Osteoblast (primary cell): ENCODE measurements at places on chromosomes 2 and 18. TPM values are rescaled to one million over a fixed set of nuclear protein-coding genes. Genes with fewer than 3 reads are reported as not detected.

GRCh38 chr2:237083026-237083425 is 2.7 kb upstream of the COPS8 start:
- peaks cover 4% of the 10 kb centered on the region for H3K36me3 ChIP-seq
- DNase-seq: no peak
- no peaks in the 10 kb centered on the region for H3K27me3 ChIP-seq
- peaks cover 12% of the 10 kb centered on the region for H3K4me1 ChIP-seq
- H3K4me3 ChIP-seq: no peak overlapping the region

HMSD gene
- under 0.01 and 1.4 TPM in 2 replicates for total RNA-seq

- DNase-seq: no peak
- H3K36me3 ChIP-seq: no peaks in the 10 kb centered on the region
- no peaks in the 10 kb centered on the region for H3K4me1 ChIP-seq
- no peak overlapping the region for H3K4me3 ChIP-seq
- no peaks in the 10 kb centered on the region for H3K27me3 ChIP-seq
Measured at GRCh38 chr2:16525265-16525887, 140.3 kb downstream of the CYRIA start.

DNA sequence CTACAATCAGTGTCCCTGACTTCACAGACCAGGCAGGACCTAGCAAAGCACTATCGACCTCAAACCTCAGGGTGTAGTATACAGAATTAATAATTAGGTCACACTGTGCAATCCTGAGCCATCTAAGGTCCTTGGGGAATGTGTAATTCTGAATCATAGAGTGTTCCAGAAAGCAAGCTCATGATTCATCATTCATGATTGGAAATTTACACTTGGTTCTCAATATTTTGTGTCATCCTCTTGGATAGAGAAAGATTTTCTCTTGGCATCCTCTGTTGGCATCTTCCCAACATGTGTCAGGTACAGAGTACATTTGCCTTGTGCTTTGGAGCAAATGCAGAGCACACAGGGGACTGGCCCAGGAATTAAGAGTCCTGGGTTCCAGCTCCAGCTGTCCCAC is 245.0 kb upstream of the NT5C1B start:
- H3K27me3 ChIP-seq: no peaks in the 10 kb centered on the region
- no peak overlapping the region for H3K4me3 ChIP-seq
- no peaks in the 10 kb centered on the region for H3K36me3 ChIP-seq
- no peak for DNase-seq
- H3K4me1 ChIP-seq: peaks cover 48% of the 10 kb centered on the region

- H3K36me3 ChIP-seq: no peaks in the 10 kb centered on the region
- H3K4me3 ChIP-seq: peak within 1 kb of the TSS; percentile 90
- peaks cover 3% of the 10 kb centered on the region for H3K27me3 ChIP-seq
- peak within 1 kb of the TSS; percentile 45 for H3K27ac ChIP-seq
Measured at GRCh38 chr2:26970244-26970927, at the start of gene MAPRE3. MAPRE3 (plus strand) TSS chr2:26970637; CDS start chr2:27022219, 51,582 bp downstream.

GRCh38 chr2:143150287-143150686 is 21.1 kb downstream of the ARHGAP15 start:
- no peaks in the 10 kb centered on the region for H3K36me3 ChIP-seq
- no peaks in the 10 kb centered on the region for H3K4me1 ChIP-seq
- no peak overlapping the region for H3K4me3 ChIP-seq
- H3K27me3 ChIP-seq: no peaks in the 10 kb centered on the region

KIF3C gene
- 14.4 and 17.0 TPM in 2 replicates for total RNA-seq

GRCh38 chr2:85705680-85706039 is 11.5 kb downstream of the GNLY start:
- H3K4me1 ChIP-seq: peaks cover 31% of the 10 kb centered on the region
- peak; percentile 91 for DNase-seq
- no peaks in the 10 kb centered on the region for H3K27me3 ChIP-seq
- no peak overlapping the region for H3K27ac ChIP-seq

DNA sequence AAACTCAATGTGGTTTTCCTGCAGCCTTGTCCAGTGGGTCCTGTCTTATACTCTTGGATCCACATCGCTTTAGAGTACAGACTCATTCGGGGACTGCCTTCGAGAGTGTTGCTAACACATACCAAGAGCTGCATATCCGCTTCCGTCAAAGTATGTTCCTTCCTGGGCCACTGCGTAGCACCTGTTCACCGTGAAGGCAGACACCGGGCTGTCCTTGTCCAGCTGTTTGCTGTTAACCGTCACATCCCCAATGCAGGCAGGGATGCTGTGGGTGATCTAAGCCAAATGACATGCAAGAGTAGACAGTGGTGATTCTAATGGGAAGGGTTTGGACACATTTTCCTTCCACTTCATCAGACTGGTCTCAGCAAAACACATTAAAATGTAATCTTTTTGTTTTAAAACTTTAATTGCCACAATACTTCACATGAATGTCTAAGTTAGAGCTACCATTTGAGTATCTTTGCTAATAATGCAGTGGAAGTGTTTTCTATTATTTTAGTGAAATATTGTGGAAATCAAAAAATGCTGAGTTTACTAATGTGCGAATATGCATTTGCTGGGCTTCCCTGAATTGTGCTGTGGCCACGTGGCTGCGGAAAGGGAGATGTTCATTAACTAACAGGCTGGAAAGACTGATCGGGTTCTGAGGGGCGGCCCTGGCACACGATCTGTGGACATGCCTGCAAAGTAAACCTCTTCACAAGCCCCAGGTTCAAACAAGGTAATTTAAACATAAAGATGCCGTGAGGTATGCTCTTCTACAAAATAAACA is 169.1 kb downstream of the LAMA1 start:
- peak; percentile 68 for DNase-seq
- H3K4me1 ChIP-seq: no peaks in the 10 kb centered on the region
- H3K27me3 ChIP-seq: no peaks in the 10 kb centered on the region
- no peak overlapping the region for H3K4me3 ChIP-seq

GRCh38 chr2:24159708-24160107 is 15.1 kb upstream of the FAM228A start:
- H3K4me1 ChIP-seq: no peaks in the 10 kb centered on the region
- no peaks in the 10 kb centered on the region for H3K36me3 ChIP-seq
- H3K4me3 ChIP-seq: no peak overlapping the region
- DNase-seq: no peak
- H3K27me3 ChIP-seq: no peaks in the 10 kb centered on the region

DNA sequence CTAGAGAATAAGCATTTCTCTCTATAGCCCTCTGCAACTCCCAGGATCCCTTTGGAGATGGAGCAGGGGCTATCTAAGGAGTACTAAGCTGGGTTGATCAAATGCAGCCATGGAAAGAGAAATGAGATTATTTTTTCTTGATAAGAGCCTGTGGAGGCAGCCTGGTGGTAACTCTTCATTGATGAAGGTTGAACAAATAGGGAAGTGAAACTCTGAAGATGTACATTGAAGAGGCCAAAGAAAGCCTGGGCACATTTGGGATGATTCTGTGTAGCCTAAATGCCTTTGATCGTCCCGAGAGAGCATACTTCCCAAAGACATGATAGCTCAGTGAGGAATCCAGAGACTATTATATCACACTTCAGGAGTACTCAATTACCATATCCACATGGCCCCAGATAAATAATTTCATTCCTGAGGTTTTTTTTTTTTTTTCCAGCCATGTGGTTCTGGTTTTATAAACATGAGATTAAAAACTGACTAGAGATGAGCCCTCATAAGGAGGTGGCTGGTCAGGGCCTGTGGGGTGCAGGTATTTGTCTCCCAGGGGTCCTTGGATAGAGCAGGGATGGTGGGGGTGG is 192.5 kb downstream of the TPGS2 start:
- H3K27ac ChIP-seq: no peak overlapping the region
- H3K36me3 ChIP-seq: no peaks in the 10 kb centered on the region
- H3K4me1 ChIP-seq: no peaks in the 10 kb centered on the region

DNA sequence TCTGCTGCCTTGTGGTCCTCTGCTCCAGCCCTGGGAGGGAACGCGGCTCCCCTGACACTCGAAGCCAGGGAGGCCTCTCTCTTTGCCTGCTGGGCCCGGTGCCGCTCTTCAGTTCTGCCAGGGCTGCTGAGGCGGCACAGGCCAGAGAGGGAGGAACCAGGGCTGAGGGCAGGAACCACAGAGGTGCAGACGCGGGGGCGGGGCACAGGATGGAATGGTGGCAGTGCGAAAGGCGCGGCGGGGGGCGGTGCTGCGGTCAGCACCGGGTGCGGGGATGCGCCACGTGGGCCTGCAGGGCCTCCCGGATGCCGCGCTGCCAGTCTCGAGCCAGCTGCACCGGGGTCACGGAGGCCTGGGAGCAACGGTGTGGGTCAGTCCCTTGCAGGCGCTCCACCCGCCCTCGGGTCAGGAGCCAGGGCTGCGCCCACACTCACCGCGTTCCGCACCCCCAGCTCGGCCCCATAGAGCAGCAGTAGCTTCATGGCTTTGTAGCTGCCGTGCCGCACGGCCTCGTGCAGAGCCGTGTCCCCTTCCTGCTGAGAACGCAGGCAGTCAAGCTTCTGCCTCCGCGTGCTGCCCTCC is 4.4 kb downstream of the ANKRD23 start:
- peak; percentile 34 for DNase-seq
- no peak overlapping the region for H3K4me3 ChIP-seq

MSTN gene
- under 0.01 TPM in 1 of 2 replicates, not detected in the other for total RNA-seq

HJURP gene
- 2.9 and 3.5 TPM in 2 replicates for total RNA-seq

- no peak overlapping the region for H3K4me3 ChIP-seq
- DNase-seq: no peak
- no peaks in the 10 kb centered on the region for H3K4me1 ChIP-seq
- peaks cover 4% of the 10 kb centered on the region for H3K27me3 ChIP-seq
- no peak overlapping the region for H3K27ac ChIP-seq
Measured at GRCh38 chr2:239484571-239485355, 83.9 kb upstream of the HDAC4 start.

DNA sequence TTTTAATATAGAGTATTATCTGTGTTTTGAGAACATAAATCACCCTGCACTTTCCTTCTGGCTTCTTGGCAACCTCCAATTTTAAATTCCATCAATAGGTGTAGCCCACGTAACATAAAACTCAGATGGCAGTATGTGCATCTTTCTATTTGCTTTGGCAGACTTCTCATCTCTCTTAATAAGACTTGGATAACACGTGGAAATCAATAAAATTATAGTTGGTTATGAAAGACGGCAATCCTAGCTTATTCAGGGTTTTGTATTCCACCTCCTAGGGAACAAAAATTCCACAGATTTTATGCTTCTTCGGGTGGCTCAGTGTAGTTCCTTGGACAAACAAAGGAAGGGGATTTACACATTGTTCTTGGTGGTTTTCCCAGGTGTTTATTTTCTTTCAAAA is 299.3 kb downstream of the RND3 start:
- H3K4me1 ChIP-seq: peaks cover 9% of the 10 kb centered on the region
- no peak overlapping the region for H3K4me3 ChIP-seq
- no peaks in the 10 kb centered on the region for H3K36me3 ChIP-seq
- H3K27me3 ChIP-seq: no peaks in the 10 kb centered on the region
- no peak overlapping the region for H3K27ac ChIP-seq

TTC32 gene
- total RNA-seq: 10.3 and 14.8 TPM in 2 replicates

- H3K27me3 ChIP-seq: no peaks in the 10 kb centered on the region
- H3K4me1 ChIP-seq: peaks cover 3% of the 10 kb centered on the region
- no peak overlapping the region for H3K27ac ChIP-seq
- no peak overlapping the region for H3K4me3 ChIP-seq
- no peak for DNase-seq
- no peaks in the 10 kb centered on the region for H3K36me3 ChIP-seq
Measured at GRCh38 chr2:171342067-171342413, 91.8 kb downstream of the METTL8 start.

- H3K27ac ChIP-seq: no peak overlapping the region
- no peak overlapping the region for H3K4me3 ChIP-seq
- no peak for DNase-seq
- no peaks in the 10 kb centered on the region for H3K4me1 ChIP-seq
Measured at GRCh38 chr2:141399270-141399669, 731.5 kb downstream of the LRP1B start.
